Stimulated activated CD8-positive, alpha-beta memory T cell treated with anti-CD3 and anti-CD28 coated beads, Interleukin-7, amount 100 ng/mL, for 1 hour (primary cell): ENCODE measurements at places on chromosomes 11 and 22.

GRCh38 chr22:19930551-19931486 is 10.8 kb upstream of the COMT start:
- no peak for DNase-seq

DNA sequence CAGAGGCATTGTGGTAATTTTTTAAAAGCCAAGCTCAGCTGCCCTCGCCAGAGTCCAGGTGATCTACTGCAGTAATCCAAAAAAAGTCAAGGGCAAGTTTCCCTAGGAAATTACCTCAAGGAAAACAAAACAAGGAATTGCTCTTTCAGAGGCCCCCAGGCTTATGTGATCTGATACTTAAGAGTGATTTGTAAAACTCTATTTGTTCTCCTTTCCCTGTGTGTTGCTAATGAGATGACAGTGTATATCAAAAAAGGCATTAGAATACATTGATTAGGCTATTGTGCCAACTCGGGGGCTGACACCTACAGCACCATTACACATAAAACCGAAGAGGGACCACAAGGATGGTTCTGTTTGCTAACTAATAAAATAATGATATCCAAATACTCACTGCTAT is 44.5 kb upstream of the CHRM4 start:
- no peak for DNase-seq

DNA sequence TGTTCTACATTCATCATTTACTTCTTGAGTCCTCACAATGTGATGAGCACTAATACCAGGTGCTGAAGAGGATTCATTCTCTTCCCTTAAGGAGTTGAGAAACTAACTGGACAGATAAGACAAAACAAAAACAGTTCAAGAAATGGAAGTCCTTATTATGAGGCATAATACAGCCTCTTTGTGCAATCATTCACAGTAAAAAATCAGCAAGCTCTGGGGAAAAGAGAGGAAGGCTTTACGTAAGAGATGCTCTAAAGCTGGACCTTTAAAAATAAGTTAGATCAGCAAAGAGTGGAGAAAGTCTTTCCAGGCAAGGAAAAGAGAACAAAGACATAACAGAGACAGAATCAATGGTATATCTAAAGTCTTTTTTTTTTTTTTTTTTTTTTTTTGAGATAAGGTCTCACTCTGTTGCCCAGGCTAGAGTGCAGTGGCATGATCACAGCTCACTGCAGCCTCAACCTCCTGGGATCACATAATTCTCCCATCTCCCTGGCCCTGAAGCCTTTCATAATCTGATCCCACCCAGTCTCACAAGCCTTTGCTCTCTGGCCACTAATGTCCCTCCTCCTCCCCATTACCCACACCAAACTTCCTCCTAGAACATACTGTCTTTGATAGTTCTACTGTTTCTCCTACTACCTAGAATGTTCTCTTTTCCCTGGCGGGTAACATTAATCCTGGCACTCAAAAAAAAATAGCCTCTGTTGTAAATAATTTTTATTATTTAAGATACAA is 40.9 kb downstream of the MRTFA start:
- DNase-seq, result no peak

DNA sequence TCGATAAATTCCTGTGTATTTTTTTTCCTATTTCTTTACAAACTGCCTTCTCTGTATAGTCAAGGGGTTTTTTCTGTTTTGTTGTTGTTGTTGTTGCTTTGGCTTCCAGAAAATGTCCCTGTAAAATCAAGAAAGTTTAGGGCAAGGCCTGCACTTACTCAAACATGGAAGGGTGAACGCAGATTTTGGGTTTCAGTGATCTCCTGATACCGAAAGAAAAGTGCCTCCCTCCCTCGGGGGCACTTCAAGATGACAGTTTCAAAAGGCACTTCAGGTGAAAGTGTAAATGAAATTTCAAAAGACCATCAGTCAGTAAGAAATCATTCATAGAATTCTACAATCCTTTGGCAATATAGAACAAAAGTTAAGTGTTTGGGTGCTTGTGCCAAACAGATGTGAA is 43.4 kb upstream of the TMPRSS4 start:
- no peak for DNase-seq

- DNase-seq, result no peak
Observed at GRCh38 chr22:47322854-47323253, 560.4 kb downstream of the TBC1D22A start.

GRCh38 chr22:27573280-27574001 is 228.1 kb downstream of the MN1 start:
- no peak for DNase-seq

- peak; percentile 87 for DNase-seq
Observed at GRCh38 chr22:30287648-30288418, 1.5 kb downstream of the CASTOR1 start.

- DNase-seq, result no peak
Observed at GRCh38 chr22:38428714-38429113, 26.3 kb downstream of the KCNJ4 start.

GRCh38 chr22:19038728-19039447 is 83.3 kb downstream of the DGCR2 start:
- no peak for DNase-seq

- no peak for DNase-seq
Observed at GRCh38 chr11:7548659-7549274, 35.0 kb downstream of the PPFIBP2 start.

- no peak for DNase-seq
Observed at GRCh38 chr22:28791841-28792490, 8.4 kb downstream of the XBP1 start.

DNA sequence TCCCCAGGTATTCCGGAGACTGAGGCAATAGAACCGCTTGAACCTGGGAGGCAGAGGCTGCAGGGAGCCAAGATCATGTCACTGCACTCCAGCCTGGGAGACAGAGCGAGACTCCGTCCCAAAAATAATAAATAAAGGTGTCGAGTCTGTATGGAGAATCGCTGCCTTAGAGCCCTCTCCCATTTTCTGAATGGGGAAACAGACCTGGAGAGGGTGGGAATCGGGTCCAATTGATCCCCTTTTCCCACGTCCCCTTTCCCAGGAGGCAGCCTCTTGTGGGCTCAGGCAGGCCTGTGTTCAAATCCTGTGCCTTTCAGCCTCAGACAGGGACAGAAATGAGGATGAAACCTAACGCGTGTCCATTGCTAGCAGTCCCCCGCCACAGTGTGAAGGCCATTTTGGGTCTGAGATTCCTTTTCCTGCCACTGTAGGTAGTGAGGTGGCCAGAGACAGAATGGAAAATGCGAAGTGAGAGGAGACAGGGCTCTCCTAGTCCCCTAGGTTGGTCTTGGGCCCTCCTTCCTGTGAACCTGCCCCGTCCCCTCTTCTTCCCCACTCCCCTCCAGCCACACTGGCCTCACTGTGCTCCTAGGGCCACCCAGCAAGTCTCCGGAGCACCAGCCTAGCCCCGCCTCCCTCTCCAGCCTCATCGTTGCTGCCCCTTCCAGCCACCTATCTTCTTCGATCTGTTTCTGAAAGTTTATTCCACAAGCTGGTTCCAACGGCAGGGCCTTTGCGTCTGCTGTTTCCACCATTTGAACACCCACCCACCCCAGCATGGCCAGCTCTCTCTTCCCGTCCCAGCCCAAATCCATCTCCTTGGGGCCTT is 2.7 kb upstream of the POLDIP3 start:
- DNase-seq, result no peak
